ENCODE measurements at places on chromosomes 1 and 21.

DNA sequence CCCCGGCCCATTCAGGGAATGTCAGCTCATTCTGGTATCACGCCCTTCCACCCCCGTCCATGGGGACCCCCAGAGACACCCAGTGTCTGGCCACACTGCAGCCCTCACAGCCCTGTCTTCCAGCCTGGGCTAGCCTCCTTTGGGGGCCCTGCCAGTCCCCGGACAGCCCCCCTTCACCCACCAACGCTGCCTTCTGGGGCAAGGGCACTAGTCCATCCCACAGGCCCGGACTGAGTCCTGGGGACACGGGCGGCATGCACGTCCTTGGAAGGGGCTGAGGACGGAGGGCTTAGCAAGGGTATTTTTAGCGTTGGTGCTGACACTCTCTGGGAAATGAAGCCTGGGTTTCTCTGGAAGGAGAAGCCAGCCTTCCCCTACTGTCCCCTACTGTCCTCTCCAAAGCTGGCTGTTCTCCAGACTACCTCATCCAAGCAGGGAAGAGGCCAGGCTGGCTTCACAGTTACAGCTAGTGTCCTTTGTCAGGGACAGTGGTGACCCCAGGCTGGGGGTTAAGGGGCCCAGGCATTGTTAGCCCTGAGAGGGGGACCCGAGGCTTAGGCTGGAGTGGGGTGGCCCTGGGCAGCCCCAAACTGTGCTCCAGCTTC, 39.5 kb downstream of the COQ8A start:
- H3K27ac ChIP-seq = no peak overlapping the region
- H3K4me3 ChIP-seq = no peak overlapping the region
- no peak for DNase-seq
- peaks cover 44% of the 10 kb centered on the region for H3K36me3 ChIP-seq

DNA sequence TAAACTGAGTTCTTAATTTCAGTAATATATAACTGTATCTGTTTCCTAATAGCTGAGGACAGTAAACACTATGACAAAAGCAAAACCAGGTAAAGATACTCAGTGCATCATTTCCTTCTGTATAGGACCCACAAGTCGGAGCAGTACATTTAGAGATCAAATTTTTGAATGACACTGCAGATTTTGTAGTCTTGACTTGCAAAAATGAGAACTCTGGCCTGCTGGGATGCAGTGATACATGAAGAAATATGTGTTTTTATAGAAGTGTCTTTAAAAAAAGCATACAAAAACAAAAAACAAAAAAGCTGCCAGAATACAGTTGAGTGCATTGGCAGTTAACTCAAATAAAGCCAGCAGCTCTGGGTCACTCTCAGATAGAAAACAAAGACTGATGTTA, 19.0 kb downstream of the GART start:
- H3K36me3 ChIP-seq = peaks cover 32% of the 10 kb centered on the region
- no peaks in the 10 kb centered on the region for H3K4me1 ChIP-seq
- no peak for DNase-seq
- no peak overlapping the region for H3K4me3 ChIP-seq
- no peaks in the 10 kb centered on the region for H3K27me3 ChIP-seq

DNA sequence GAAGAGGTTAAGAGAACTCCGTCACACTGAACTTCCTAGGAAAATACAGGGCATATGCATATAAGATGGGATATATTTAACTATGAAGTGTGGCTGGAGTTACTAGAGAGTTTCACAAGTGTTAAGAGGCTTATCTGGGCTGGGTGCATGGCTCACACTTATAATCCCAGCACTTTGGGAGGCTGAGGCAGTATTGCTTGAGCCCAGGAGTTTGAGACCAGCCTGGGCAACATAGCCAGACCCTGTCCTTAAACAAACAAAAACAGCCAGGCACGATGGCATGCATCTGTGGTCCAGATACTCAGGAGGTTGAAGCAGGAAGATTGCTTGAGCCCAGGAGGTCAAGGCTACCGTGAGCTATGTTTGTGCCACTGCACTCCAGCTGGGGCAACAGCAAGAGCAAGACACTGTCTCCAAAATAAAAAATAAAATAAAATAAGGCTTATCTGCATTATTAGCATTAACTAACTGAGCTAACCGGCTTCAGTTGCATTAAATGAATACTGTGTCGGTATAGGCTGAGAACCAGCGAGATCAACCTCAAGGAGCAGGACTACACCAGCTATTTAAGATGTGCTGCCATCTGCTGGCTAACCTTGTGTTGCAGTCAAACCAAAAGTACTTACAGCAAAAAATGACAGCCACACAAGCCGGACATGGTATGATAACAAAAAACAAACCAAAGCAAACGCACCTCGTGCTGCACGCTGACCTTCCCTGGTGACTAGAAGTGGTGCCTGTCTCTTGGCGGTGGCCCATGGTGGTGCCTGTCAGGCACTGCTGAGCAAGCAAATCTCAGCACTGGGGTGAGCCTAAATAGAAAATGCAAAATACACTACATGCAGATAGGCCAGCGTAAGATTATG, 19.7 kb upstream of the RBBP5 start:
- H3K4me3 ChIP-seq = no peak overlapping the region
- H3K27me3 ChIP-seq = no peaks in the 10 kb centered on the region
- peaks cover 9% of the 10 kb centered on the region for H3K36me3 ChIP-seq
- H3K27ac ChIP-seq = no peak overlapping the region

GRCh38 chr1:77342745-77343144, 60.9 kb downstream of the AK5 start:
- no peak for DNase-seq
- H3K27me3 ChIP-seq = no peaks in the 10 kb centered on the region
- no peaks in the 10 kb centered on the region for H3K36me3 ChIP-seq

DNA sequence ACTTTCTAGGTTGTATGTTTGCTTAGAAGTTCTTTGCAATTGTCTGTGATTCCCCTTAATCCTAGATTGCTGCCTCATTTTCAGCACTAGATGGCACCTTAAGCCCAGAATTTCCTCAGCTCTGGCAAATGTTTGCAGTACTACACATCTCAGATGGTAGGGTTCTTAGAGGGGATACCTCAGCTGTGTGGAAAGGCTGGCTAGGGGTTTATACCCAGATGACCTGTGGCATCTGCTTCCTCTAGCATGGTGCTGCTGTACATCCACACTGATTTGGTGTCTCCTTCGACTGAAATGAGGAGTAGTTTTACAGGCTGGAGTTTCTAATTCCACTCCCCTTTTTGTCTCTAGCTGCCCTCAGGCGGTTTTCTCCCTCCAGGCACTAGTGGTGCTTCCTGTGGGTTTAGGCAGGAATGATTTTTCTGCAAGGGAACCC, 23.5 kb downstream of the ASB17 start:
- H3K27me3 ChIP-seq = no peaks in the 10 kb centered on the region
- H3K4me3 ChIP-seq = no peak overlapping the region
- no peaks in the 10 kb centered on the region for H3K36me3 ChIP-seq
- H3K27ac ChIP-seq = no peak overlapping the region

Measured in effector memory CD4-positive, alpha-beta T cell (primary cell).